Activated CD4-positive, alpha-beta T cell treated with anti-CD3 and anti-CD28 coated beads, Interleukin-2, amount 50 U/mL, for 24 hours (primary cell): ENCODE measurements at places on chromosomes 2 and 18.

DNA sequence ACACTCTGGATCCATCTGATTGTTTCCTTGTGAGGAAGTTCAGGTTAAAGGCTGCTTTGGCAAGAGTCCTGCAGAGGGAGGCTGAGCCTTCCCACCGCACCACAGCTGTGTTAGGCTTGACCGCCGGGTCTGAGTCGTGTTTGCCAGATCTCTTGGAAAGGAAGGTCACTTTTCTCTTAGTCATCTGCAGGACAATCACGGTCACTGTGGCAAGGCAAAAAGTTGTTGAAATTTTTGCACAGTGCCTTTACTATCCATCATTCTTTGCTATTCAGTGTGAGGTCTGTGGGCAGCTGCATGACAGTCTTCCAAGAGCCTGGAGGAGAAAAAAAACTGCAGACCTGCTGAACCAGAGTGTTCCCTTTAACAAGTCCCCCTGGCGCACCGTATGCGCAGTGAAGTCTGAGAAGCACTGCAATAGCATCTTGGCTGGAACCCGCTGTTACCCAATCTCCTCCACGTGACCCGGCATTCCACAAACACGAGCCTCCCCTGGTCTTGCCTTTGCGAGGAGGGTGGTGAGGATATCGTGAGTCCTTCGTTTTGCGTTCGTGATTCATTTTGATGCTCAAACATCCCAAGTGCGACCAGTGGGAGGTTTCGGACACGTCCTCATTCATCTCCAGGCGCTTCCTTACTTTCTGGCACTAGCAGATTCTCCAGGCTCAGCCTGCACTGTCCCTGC, 23.0 kb downstream of the BIN1 start:
- no peak for DNase-seq

GRCh38 chr18:62948788-62949187, 233.4 kb downstream of the PHLPP1 start:
- DNase-seq = no peak

GRCh38 chr18:11322716-11323115, 173.3 kb upstream of the PIEZO2 start:
- DNase-seq = no peak

- DNase-seq = no peak
These were observed 95.7 kb downstream of the MAPRE2 start for GRCh38 chr18:35136885-35137284.

DNA sequence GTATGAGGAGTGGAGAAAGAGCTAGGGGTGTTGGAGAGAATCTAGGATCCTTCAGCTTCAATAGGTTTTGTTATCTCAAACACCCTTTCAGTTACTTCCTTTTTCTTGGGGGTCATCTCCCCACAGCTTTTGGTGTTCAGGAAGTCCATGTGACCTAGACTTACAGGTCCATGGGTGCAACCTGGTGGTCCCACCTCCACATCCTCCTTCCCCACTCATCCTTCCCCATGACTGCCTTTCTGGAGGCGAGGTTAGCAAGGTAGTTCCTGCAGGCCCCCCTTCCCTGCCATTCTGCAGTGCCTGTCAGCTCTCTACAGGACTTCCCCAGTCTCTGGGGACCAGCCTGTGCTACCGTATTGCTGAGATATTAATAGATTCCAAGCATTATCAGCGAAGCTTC, 107.6 kb downstream of the TMEM17 start:
- DNase-seq = no peak

DNA sequence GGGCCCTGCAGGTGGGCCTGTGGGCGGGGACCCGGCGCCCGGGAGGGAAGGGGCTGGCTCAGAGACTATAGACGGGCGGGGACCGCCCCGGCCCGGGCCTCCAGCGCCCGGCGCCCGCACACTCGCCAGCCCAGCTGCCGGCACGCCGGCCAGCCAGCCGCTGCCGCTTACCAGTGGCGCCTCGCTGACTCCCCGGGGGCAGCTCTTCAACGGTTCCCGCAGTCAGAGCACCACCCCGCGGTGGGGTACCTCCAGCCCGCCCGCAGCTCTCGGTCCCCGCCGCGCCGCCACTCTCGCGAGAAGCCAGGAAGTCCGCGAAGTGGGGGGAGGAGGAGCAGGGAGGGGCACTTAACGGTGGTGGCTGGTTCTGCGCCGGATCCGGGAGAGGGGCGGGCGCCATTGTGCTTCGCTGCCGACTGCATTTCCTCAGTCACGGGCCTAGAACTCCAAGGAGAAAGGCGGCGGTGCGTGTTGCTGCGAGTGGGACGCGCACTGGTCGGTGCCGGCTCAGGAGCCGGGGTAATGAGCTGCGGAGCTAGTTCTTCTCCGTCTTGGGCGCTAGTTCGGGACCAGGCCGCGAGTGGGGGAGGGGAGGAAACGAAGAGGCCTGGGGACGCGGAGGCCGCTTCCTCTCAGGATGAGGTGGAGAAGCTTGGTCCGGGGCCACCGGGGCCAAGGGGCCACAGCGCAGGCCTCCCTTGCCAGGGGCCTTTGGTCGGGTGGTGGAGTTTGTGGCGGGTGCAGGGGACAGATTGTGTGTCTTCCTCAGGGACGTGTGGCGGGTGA, at the start of gene MARCHF7:
MARCHF7 (plus strand) TSS at position 364 of the 786 bp plus-strand sequence. CDS start 16,517 bp downstream, outside the sequence.
- peak; percentile 93 for DNase-seq
